ENCODE measurements at places on chromosomes 4 and X.
A peak's percentile ranks its signal among the peaks of the same experiment; 100 is the strongest.

GRCh38 chrX:19735244-19735643 lies 152.2 kb downstream of the SH3KBP1 start:
- no peak for DNase-seq

DNA sequence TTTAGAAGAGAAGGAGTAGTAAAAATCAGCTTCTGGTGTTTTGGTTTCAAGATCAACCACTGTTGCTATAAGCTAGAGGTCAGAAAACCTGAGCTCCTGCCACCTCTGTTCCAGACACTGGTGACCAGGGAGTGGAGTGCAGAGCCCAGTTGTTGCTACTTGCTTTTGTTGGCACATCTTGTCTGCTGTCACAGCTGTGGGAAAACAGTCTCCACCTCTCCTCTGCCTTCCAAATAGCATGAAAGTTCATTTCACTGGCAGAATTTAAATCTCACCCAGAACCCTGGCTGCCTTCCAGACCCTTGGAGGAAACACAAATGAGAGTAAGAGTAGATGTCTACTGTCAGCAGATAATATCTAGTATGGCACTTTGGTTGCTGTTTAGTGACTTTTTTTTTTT lies 297.5 kb upstream of the KLF3 start:
- no peak for DNase-seq

- DNase-seq, result no peak
Measured at GRCh38 chr4:113587640-113588275, 173.8 kb downstream of the CAMK2D start.

DNA sequence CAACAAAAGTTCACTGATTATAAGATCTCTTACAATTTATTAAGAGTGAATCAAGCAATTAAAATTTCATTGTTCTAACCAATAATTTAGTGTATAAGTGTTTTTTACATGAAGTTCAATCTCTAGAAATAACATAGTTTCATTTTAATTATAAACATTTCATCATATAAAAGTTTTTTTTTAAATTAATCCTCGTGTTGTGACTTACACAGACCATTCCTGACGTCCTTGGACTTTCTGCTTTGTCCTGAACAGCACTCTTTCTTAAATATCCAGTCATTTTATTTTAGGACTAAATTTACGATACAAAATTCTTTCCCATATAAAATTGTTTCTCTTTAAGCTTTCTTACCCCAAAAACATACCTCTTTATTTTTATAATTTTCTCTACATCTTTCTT lies 841.7 kb upstream of the POU3F4 start:
- no peak for DNase-seq

- no peak for DNase-seq
Measured at GRCh38 chr4:64156253-64156652, 253.0 kb downstream of the TECRL start.

DNA sequence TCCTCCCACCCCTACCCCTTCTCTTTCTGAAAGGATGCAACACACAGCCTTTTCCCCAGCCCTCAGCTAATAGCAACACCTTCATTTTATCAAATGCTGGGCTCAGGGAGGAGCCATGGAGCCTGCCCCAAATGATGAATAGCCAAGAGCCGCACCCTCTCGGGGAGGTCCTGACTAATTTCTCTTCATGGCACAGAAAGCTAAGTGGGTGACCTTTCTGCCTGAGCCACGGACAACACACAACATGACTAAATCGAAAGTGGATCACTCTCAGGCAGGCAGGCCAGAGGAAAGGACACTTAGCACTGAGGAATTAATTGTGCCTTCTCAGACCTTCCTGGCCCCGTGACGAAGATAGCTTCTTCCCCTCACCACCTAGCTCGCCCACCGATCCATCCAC lies 165.1 kb upstream of the RAI2 start:
- no peak for DNase-seq

DNA sequence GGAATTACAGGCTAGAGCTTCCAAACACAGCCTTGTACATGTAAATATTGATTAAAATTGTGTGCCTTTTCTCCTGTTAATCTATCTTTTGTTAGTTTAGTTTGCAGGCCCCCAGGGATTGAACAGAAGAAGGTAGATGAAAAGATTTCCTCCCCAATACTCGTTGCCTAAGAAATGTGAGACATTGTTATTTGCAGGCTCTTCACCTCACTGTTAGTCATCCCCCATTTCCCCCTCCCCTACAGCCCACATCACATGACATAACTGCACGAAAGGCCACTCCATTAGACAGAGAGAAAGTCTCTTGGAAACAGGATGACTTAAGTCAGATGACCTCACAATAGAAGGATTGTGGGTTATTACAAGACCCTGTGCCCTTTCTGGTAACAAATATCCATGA lies 13.3 kb upstream of the MID1 start:
- peak; percentile 68 for DNase-seq

DNA sequence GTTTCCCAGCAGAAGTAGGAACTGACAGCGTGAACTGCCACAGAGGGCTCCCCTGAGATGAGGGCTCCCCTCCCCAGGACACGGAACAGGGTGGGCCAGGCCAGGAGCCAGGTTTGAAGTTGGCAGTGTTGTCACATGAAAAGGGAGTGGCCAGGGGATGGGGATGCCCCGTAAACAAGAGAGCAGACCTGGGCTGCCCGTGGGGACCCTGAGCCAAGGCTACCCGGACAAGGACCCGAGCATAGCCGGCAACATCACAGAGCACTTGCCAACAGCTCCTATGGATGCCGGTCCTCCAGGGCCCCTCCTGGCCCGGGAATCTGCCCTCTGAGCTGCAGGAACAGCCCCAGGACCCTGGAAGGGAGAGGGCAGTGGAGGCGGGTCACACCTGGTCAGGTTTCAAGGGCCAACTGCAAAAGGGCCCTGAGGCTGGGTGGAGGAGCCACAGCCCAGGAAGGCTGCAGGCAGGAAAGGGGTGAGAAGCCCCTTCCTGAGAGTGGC lies 102.1 kb downstream of the CPZ start:
- no peak for DNase-seq

GRCh38 chr4:183765251-183765911 lies 106.3 kb downstream of the TRAPPC11 start:
- DNase-seq, result no peak

DNA sequence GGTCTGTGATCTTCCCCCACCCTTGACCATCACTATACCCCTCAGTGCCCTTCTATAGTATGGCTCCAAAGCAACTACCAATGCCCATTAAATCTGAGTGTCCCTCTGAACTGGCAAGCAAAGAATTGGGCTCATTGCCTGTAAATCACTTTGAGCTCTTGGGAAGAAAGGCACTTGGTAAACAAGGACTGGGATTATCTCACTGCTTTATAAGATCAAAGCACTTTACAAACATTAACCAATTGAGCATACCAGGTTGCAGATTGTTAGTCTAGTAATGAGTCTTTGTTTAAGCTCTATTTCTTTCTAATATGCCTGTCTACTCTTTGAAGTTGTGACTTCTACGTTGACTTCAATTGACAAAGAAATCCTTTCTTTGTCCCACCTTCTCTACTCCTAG lies 34.1 kb downstream of the AREG start:
- DNase-seq, result no peak

DNA sequence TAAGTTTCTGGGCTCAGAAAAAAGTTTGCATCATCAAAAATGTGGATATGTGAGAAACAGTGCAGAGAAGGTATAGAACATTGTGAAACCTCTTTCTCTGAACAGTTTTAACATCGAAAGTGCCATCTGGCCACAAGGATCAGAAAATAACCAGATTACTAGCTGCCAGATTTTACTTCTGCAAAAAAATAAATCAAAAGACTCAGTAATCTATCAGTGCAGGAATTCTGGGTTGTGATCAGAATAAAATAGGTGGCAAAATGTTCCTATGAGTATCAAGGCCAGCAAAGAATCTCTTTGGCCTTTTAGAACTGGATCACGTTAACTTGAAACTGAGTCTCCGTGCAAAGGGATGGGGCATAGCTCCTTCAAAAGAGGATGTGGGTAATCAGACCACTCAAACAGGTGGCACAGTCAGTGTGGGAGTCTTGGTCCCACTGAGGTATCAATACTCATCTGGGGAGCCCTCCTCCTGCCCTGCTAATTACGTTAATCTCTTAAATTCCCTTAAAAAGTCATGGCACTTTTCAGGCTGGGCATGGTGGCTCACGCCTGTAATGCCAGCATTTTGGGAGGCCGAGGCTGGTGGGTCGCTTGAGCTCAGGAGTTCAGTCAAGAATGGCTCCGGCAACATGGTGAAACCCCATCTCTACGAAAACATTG lies 26.7 kb upstream of the RBM47 start:
- DNase-seq, result no peak

DNA sequence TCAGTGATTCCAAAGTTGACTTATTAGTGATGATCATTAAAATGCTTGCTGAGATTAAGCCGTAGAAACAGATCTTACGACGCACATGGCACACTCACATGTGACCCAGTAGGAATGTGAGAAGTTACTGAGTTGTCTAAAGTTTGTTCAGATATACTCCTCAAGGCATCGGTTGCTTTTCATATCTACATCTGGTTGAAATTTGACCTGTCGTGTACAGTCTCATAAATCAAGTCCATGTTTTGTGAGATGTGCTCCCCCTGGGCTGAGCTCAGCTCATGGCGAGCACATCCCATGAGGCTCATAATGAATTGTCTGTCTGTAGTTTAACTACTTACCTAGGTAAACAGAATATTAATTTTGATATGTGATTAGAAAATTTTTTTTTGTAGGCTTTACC lies 67.0 kb downstream of the TNIP2 start:
- no peak for DNase-seq

DNA sequence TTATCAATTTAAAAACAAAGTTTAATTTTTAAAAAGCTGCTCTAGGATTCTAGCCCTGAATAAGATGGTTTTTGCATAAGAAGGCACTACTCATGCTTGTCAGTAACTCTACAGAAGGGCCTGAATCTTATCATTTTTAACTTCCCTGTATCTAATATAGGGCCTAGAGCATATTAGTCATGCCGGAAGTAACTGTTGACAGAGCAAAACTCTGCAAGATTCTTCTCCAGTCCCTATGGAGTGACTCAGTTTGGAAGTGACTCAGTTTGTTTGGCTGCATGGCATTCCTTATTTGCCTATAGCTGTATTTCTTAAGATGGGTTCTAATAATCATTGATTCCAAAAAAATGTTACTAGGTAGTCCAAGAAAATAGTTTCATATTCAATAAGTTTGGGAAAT lies 431.8 kb upstream of the HTR2C start:
- DNase-seq, result no peak

DNA sequence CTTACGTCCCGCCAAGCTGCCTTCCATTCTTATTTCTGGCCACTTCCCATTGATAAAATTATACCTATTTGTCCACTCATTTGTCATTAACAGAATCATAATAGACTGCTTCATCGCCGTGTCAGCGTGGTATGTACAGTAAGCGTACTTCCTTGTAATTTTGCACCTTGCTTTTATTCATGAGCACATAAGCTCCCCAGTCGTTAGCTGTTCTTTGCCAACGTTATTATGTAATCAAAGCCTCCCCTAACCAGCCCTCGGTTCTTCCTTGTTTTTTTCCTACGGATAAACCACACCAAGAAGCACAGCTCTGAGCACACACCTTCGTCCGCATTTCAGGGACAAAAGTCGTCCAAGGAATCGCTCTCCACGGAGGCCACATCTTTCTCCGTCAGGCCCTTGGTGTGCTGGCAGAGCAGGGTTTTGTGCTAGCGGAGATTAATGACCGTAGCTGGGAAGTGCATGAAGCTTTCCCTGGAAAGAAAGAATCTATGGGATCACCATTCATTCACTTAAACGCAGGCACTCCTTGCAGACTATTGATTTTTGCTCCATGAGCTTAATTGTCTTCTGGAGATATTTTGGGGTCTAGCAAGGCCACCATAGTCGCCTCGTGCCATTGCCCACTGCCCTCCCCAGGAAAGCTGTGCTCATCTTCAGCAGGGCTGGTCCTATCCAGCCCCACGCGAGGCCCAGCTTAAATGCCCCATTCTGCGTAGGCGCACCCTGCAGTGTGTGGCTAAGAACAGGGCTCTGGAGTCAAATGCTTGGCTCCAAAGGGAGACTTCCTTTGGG lies 200.9 kb upstream of the PSAPL1 start:
- DNase-seq, result no peak

GRCh38 chr4:166042510-166043055 lies 169.5 kb downstream of the TLL1 start:
- DNase-seq, result no peak

DNA sequence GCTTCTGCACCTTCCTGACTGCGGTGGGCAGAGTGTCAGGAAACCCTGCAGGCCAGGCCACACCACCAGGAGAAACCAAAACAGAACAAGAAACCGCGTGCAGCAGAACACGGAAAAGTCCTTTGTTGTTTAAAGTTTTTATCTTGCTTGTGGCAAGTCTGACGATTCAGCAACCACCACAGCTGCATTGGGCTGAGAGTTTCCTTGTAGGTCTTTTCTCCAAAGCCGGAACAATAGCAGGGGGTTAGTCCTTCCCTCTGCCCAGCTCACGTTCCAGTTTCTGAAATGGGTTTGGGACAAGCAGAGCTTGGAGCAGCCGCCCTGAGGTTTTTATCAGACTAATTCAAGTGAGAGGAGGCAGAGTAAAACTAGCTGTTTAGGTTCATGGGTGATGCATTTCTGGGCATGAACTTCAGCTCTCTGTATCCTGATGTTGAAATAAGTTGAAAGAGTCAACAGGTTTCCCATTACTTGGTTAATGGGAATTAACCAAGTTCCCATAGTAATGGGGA lies 216.9 kb downstream of the PTTG2 start:
- DNase-seq, result no peak

- no peak for DNase-seq
Measured at GRCh38 chr4:182206916-182207315, 36.3 kb upstream of the TENM3 start.

GRCh38 chrX:30800901-30801300 lies 88.2 kb downstream of the TAB3 start:
- DNase-seq, result no peak

DNA sequence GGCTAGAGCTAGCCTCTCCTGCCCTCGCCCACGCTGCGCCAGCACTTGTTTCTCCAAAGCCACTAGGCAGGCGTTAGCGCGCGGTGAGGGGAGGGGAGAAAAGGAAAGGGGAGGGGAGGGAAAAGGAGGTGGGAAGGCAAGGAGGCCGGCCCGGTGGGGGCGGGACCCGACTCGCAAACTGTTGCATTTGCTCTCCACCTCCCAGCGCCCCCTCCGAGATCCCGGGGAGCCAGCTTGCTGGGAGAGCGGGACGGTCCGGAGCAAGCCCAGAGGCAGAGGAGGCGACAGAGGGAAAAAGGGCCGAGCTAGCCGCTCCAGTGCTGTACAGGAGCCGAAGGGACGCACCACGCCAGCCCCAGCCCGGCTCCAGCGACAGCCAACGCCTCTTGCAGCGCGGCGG lies at the start of gene AR:
Gene AR, plus strand, starts transcription at position 204 of the 400 bp plus-strand sequence. CDS start 1,126 bp downstream, outside the sequence.
- DNase-seq, result no peak
